ENCODE measurements at places on chromosomes 6 and 20.

DNA sequence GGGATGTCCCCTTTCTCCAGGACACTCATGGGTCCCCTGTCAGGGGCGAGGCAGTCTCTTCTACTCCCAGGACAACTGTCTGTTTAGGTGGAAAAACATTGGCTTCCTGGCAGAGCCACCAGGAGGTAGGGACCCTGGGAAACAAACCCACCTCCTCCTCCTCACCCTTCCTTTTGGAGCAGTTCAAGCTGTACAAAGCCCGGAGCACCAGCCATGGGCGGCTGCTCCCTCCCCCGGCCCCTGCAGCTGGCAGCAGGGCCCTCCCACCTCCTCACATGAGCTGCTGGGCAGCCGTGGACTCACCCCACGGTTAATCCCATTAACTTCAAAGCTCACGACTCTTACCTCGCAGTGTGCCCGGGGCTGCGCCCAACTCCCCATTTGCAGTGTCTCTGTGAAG is 48.6 kb downstream of the CDH4 start:
- no peak for DNase-seq

DNA sequence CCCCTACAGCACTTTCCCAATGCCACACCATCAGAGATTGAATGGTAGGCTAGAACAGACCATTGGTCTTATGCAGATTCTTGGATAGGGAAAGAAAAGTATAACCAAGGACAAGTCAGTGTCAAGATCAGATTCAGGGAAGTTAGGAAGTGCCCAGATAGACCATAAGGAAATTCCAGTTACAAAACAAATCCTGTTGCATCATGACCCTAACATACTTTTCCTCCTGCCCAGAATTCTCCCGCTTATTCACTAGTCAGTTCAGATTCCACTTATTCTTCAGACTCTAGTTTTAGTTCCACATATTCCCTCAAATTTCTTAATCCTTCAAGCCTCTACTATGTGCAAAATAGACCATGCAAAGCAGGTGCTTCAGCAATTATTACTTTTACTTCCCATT is 20.7 kb downstream of the METTL24 start:
- DNase-seq: no peak

- peak; percentile 58 for DNase-seq
Measured at GRCh38 chr6:71011871-71012371, 55.1 kb upstream of the B3GAT2 start.

DNA sequence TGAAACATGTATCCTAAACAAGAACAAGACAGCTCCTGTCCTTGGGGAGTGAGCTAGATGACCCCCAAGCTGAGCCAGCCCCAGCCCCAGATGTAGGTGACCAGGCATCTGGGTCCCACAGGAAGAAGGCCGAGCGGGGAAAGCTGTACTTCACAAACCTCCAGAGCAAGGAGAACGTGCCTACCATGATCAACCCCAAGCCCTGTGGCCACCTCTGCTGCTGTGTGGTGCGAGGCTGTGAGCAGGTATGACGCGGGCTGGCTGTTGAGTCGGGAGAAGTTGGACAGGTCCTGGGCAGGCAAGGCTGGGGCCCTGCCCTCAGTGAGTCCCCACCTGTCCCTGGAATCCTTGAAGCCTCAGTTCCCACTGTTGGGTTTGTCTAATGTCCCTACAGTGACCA is 11.4 kb upstream of the CAPN11 start:
- DNase-seq: no peak

- DNase-seq: no peak
Measured at GRCh38 chr20:20687319-20687718, 25.1 kb downstream of the RALGAPA2 start.

- DNase-seq: no peak
Measured at GRCh38 chr6:163383912-163384311, 30.6 kb upstream of the QKI start.

- DNase-seq: no peak
Measured at GRCh38 chr6:109174916-109175315, 79.6 kb downstream of the CEP57L1 start.

DNA sequence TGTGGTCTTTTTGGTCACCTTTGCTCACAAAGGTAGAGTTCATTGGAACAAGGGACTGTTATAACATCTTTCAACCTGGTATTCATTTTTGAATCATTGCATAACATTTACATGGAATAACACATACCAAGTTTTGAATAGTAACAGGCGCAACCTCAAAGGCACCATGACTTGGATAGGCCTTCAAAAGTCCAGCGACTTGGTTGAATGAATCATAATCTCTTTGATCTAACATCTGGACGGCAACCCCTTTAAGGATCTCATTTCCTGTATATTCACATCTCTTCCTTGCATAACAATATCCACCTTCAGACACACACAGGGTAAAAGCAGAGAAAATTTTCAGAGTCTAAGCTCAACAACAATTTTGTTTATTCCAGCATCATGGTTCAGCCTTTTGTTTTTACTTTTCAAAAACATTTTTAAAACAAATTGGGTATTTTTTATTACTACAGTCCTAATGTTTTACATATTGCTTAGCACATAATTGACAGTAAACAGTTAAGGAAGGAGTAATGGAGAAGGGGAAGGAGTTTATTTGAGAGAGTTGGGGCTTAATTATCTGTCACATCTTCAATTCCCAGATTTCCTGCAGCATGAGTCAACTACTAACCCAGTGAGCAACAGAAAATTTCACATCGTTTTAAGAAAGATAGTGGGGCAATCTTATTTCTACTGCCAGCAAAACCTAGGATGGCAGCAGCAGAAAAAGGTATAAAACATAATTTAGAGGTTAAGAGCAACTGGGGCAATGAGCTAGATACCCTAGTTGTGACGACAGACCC is 41.8 kb upstream of the F13A1 start:
- DNase-seq: no peak

DNA sequence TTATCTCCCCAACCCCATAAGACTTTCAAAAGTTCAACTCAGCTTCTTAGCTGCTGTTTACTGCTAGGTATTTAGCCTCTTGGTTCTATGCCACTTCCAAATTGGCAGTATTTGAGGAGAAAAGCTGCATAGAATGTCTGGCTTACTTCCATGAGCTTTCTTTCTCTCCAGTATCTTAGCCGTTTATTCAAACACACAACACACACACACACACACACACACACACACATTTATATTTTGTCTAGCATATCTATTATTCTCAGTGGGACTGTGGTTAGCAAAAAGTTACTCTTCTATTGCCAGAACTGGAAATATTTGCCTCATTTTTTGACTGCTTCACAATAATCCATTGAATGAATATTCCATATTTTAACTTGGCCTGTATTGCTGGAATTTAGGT is 634.2 kb upstream of the IMPG1 start:
- DNase-seq: no peak

DNA sequence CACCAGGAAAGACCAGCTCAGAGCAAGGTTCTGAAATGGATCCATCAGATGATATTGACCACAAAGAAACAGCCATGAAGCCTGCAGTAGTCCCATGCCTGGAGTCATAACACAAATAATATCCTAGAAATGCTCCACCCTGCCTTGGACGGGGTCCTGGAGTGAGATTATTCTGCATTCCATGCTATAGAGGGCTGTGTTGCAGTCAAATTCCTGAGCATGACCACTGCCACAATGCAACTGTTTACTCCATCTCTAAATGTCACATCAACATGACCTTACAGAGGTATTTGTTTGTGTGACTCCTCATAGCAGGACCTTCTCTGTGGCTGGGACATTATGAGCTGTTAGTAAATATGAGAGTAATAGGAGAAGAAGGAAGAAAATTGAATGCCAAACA is 257.5 kb upstream of the TCF21 start:
- no peak for DNase-seq

DNA sequence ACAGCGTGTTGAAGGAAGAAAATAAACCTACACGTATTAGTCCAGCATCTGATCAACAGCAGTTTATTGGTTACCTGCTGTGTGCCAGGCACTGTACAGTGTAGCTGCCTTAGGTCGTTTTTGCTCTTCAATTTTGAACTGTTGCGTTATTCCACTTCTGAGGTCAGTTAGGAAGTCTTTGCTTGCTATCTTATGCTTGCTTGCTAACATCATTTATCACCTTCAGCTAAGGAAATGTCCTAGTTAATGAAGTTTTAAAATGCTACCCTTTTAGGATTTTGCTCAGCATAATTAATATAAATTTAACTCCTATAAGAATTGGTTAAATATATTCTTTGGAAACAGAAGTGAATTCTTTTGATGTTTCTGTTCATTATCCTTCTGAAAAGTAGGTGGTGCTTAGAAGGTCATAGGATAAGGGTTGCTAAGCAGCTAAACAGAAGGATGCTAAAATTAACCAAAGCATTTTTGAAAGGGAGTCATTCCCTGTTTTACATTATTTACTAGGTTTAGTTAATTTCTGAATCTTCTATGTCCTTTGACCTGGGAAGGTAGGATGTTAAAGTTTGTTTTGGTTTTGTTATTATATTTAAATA is 3.4 kb downstream of the RREB1 start:
- no peak for DNase-seq

DNA sequence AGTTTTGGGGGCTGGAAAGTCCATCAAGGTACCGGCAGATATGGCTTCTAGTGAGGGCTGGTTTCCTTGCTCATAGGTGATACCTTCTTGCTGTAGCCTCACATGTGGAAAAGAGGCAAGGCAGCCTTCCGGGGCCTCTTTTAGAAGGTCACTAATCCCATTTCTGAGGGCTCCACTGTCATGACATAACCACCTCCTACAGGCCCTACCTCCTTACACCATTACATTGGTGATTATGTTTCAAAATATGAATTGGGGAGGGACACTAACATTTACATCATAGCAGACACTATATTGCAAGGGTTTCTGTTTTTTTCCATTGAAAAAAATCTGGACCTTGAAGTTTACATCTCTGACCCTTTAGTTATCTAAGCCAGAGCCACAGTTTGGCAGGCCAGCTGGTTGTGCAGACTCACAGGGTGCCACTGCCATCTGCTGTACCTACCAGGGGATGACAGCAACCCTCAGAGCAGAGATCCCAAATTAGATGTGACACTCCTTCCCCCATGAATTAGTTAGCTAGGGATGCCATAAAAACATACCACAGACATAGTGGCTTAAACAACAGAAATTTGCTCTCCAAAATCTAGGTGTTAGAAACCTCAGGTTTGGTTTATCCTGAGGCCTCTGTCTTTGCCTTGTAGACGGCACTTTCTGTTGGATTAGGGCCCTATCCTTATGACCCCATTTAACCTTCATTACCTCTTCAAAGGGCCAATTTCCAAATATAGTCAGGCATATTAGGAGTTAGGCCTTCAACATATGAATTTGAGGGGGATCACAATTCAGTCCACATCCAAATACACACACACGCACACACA is 166.4 kb upstream of the RNF217 start:
- peak; percentile 61 for DNase-seq

DNA sequence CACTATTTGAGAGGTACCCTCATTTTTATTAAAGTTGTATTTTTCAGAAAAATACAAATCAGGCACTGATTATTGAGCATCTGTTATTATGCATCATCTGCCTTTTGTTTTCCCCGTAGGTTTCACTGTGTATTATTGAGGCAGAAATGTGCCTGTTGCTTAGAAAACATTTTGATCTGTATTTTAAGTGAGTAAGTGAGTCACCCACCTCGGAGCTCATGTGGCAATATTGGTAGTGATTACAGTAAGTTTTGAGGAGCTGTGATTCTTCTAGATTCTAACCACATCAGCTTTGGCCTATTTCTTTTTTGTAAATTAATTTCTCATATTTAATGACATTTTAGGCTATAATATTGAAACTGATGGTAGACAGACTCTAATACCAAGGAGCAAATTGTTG is 59.6 kb upstream of the LAMP5 start:
- DNase-seq: no peak

DNA sequence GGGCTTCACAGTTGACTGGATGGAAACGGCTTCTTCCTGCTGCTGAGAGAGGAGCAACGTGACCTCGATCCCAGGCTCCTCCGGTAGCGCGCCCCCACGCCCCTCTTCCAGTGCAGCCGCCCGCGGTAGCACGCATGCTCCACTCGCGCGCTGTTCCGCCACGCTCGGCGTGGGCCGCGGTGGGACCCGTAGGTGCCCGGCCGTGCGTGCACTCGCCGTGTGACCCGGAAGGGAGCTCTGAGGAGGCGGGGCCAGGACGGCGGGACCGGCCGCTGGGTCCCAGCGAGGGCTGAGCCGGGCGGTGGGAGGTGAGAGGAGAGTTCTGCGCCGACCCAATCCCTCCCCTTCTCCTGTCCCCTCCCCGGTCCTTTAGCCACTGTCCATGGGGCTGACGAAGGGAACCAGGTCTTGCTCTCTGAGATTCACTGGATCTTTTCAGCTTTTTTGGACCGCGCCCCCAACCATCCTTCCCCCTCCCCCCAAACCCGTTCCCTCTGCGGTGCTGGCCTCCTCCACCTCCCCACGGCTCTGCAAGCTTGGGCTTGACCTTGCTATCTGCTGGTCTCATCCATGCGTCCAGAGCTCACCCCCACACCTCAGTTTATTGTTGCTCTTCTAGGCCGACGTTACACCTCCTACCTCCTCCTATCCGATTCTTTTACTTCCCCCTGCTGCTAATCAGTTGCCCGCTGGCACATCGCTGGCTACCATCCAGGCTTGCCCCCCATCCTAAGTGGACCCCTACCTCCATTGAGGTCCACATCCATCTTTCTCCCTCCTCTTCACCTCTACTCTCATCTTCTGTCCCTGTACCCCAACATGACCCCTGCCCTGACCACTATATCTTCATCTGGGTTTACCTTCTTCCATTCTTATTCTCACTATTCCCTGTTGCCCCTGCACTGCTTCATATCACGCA is at the start of gene CUL9:
TSS of gene CUL9 (plus strand) at position 255 of the 919 bp plus-strand sequence. CDS start 2,115 bp downstream, outside the sequence.
- peak; percentile 77 for DNase-seq

GRCh38 chr6:153058909-153059308 is 56.4 kb upstream of the MTRF1L start:
- DNase-seq: no peak

GRCh38 chr6:125358898-125359297 is 57.1 kb upstream of the HDDC2 start:
- DNase-seq: no peak

- DNase-seq: no peak
Measured at GRCh38 chr6:150038202-150039062, 13.1 kb upstream of the RAET1L start.

DNA sequence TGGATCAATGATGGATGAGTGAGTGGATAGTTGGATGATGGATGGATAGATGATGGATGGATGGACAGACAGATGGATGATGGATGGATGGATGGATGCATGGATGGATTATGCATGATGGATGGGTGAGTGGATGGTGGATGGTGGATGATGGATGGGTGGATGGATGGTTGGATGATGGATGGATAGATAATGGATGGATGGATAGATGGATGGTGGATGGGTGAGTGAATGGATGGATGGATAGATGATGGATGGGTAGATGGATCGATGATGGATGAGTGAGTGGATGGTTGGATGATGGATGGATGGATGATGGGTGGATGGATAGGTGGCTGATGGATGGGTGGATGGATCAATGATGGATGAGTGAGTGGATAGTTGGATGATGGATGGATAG is 176.0 kb downstream of the TAF4 start:
- DNase-seq: no peak

- DNase-seq: no peak
Measured at GRCh38 chr6:52317841-52318581, 33.5 kb upstream of the MCM3 start.

DNA sequence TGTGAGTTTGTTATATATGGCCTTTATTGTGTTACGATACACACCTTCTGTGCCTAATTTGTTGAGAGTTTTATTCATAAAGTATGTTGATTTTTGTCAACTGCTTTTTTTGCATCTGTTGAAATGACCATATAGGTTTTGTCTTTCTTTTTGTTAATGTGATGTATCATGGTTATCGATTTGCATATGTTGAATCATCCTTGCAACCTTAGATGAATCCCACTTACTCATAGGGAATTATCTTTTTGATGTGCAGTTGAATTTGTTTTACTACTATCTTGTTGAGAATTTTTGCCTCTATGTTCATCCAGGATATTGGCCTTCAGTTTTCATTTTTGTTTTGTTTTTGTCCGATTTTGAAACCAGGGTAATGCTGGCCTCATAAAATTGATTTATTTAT is 45.7 kb upstream of the TPD52L1 start:
- DNase-seq: no peak
